ENCODE measurements at places on chromosomes 16 and 17.

GRCh38 chr16:19704321-19705145 lies 13.5 kb downstream of the KNOP1 start:
- DNase-seq, result peak; percentile 69

DNA sequence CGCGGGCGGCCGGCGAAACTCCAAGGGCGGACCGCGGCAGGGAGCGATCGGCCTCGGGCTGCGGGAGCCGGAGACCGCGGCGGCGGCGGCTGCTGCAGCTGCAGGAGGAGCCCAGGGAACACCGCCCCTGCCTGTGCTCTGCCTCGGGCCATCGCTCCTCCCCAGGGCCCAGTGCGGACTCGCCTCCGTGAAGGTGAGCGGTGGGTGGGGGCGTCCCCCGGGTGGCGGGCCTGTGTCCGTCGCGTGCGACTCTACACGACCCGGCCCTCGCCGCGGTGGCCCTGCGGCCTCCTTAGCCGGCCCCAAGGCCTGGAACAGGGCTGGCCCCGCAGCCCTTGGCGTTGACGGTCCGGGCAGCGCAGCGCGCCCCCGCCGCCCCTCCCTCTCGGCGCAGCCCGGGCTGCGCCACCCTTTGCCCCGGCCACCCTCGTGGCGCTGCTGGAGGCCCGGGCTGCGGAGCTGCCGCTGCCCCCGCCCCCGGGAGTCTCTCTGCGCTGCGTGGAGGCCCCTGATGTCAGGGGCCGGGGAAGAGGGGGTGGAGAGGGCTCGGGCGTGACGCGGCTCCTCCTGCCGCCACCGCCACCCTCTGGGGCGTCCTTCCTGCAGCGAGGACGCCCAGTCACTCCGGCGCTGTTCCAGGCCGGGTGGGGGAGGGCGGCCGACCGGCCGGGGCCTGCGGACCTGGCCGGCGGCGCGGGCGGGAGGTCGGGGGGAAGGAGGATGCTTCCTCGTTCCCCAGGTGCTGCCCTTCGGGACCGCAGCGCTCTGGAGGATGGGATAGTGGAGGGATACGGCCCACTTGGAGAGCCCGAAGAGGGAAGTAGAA lies 485 bp downstream of the DYNLL2 start:
- DNase-seq, result no peak

- DNase-seq, result no peak
These were observed 17.4 kb downstream of the SALL1 start for GRCh38 chr16:51133688-51134087.

DNA sequence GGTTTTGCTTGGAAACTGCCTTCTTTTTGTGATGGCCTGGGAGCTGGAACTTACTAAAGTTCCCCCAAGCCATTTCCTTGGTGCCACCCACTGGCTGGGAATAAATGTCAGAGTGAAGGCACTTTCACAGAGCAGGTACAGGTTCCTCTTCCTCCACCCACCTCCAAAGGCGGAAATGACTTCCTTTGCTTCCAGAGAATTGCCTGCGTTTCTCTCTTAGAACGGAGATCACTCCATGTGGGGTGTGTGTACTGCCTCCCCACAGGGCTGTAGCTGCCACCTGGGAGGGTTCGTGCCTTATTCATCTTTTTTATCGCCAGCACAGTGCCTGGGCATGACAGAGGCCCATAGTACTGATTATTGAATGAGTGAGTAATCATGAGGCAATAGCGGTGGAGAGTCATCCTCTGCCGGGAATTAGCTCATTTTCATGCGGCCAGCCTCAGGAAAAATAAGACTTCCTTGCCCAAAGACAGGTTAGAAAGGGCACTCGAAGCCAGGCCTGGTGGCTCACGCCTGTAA lies 32.2 kb upstream of the HAS3 start:
- peak; percentile 9 for DNase-seq

GRCh38 chr17:3903051-3903825 lies 10.4 kb upstream of the CAMKK1 start:
- no peak for DNase-seq

Measured in COLO829 (cell line).